Suppressor macrophage (primary cell): ENCODE measurements at places on chromosomes 11 and 22.

DNA sequence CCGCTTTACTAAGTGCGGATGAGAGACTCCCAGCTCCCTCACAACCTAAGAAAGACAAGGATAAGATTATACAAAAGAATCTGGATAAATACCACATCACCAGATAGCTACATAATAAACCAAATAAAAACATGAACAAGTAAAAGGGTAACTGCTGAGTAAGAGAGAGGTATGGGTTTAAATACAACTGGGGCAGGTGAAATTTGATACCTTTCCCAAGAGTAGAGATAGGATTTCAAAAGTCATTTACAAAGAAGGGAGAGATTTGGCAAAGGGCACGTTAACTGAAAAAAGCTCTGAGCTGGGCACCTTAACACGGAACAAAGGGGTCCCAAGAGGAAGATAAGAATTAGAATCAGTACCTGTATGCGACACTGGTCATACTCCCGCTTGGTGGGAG is 1.7 kb downstream of the UBXN1 start:
- no peak for DNase-seq

DNA sequence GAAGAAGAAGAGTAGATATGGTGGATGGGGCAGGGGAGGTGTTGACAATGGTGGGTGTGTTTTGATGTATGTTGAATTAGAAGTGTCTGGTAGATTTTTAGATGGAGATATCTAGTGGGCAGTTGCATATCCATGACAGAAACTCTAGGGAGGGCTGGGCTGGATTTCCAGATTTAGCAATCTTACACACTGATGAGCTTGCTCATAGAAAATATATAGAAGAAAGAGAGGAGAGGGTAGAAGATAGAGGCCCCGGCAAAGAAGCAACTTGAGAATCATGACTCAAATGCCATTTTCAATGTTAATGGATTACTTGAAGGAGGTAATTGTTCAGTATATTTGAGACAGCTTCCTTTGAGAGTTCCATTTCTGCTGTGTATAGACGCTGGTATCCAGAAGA is 8.2 kb downstream of the REXO2 start:
- DNase-seq = no peak

DNA sequence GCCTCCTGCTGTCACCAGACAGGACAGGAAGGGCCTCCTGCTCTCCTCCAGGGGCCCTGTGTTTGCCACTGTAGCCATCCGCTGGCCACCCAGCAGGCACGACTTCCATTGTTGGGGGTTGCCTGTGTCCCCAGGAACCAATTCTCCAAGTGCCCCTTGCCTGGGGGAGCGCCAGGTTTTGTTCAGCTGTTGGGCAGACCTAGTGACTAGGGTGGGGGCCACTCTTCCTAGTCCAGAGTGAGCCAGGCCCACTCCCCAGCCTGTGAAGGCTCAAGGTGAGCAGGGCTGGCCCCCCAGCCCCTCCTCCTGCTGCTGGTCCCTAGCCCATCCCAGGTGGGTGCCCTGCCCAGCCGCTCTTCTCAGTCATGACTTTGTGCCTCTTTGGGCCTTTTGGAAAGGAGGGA is 30.9 kb downstream of the OSBPL5 start:
- no peak for DNase-seq

DNA sequence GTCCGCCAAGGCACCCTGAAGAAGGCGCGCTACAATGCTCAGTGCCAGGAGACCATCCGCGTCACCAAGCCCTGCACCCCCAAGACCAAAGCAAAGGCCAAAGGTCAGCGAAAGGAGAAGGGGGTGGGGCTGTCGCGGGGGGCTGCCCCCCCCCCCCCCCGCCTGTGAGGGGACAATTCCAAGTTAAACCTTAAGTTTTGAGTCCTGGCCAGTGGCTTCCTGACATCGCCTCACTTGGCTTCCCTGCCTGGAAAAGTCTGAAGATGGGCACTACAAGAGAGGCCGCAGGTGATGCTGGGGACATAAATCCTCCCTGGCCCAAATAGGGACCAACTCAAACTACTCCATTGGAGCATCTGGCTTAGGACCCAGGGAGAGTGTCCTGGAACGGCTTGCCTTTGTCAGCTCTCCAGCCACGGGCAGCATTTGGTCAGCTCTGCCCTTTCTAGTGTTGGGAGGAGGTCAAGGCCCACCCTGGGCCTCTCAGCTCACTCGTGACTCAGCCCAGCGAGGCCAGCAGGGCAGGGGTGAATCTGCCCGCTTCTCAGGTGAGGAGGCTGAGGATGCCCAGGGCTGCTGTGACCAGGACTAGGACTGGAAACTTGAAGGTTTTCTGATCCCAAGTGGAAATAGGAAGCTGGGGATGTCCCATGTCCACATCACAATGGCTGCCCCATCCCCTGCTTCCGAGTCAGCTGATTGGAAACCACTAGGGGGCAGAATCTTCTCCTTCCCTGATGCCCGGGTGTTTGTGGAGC is 1.4 kb downstream of the MDK start:
- DNase-seq = no peak

DNA sequence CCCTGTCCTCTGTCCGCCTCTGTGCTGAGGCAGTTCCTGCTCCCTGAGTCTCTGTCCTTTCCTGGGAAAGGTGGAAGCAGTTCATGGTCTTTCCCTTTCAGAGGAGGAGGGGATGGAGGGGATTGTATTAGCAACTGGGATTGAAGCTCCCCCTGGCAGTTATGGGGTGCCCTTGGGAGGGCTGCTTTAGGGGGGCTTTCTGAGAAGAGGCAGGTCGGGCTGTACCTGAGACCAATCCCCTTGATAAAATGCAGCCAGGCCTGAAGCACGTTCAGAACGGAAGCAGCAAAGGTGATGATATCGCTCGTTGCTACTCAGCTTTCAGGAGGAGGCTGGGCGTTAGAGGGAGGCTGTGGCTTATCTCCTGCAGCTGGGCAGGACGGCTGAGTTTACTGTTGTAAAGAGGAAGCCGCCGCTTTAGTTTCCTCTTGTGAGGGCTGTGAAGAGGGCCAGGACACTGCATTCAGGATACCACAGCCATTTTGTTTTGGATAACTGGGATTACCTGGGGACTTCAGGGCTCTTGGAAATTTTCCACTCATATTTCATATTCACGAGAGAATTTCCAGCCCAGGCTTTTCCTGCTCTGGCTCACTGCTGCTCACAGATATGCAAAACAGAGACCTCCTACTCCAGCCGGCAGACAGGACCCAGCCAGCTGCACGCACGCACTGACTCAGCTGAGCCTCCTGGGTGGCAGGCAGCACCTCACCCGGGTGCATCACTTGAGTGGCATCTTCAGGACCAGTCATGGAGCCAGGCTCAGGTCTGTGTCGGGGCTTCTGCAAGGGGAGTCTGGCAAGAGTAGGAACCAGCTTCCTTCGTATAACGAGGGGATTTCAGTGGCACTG is 798 bp downstream of the AMPD3 start:
- DNase-seq = peak; percentile 90

DNA sequence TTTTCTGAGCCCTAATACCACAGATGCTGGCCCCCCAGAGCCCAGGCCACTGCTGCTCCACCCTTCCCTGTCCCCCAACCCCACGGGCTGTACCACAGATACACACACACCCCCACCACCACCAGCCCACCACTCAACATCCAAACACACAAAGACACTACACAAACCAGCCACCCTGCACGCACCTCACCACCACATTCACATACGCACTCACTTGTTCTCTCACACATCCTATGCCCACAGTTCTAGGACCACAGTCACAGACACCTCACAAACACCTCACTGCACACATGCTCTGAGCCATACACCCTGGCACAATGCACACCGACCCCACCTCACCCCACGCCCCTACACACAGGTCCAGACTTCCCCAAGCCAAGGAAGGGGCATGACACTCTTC is 22.5 kb upstream of the OAF start:
- DNase-seq = no peak

GRCh38 chr11:96234866-96235441 is 108.0 kb downstream of the MAML2 start:
- DNase-seq = no peak

GRCh38 chr11:110891411-110891810 is 179.2 kb upstream of the ARHGAP20 start:
- DNase-seq = no peak

DNA sequence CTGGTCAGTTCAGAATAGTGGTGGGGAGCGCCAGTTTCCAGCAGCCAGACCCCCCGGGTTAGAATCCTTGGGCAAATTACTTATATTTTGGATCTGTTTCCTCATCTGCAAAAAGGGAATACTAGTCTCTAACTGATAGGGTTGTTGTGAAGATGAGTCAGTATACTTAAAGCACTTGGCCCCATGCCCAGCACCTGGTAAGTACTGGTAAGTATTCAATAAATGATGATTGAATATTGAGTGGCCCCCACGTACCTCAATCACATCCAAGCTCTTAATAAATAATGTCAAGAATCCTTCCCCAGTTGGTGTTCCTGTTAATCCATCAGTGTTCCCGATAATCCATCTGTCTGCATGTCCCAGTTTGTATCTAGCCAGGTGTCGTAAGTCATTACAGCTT is 12.1 kb downstream of the ACP2 start:
- no peak for DNase-seq

DNA sequence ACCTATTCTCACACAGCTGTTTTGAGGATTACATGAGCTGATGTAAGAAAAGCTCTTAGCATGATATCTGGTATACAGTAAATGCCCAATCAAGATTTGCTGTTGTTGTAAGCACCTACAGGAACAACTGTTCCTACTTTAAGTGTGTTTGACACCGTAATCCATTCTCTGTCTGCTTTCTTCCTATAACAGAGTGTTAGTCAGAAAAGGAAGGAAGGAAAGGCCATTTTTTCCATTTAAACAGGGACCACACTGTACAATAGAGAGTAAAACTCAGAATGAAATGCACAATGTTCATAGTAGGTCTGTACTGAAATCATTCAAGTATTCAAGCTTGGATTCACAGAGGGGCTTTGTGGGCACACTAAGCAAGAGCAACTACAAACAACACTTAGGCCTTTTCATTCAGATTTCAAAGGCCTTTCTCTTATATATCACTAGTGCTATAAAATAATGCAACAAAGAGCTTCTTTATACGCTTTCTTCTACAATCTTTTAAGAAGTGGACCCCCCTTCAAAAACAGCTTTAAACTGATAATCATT is 21.5 kb downstream of the MTCH2 start:
- no peak for DNase-seq

- no peak for DNase-seq
Measured at GRCh38 chr22:31329029-31329428, 17.1 kb downstream of the PATZ1 start.

DNA sequence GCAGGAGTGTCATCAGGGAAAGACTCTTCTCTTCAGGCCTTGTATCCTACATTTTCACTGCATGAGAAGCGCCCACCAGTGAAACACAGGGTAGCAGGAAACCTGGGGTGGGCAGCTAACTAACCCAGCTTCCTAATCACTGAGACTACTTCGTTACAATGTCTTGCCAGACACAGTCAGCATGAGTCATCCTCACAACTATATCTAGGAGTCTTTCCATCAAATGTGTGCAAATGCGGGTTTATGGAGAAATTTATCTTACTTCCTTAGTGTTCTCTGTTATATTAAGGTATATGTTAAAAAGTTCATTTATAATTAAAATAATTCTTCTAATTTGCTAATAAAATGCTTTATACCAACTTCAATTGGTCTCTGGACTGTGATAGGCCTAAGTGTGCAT is 79.9 kb upstream of the RAB1B start:
- no peak for DNase-seq

DNA sequence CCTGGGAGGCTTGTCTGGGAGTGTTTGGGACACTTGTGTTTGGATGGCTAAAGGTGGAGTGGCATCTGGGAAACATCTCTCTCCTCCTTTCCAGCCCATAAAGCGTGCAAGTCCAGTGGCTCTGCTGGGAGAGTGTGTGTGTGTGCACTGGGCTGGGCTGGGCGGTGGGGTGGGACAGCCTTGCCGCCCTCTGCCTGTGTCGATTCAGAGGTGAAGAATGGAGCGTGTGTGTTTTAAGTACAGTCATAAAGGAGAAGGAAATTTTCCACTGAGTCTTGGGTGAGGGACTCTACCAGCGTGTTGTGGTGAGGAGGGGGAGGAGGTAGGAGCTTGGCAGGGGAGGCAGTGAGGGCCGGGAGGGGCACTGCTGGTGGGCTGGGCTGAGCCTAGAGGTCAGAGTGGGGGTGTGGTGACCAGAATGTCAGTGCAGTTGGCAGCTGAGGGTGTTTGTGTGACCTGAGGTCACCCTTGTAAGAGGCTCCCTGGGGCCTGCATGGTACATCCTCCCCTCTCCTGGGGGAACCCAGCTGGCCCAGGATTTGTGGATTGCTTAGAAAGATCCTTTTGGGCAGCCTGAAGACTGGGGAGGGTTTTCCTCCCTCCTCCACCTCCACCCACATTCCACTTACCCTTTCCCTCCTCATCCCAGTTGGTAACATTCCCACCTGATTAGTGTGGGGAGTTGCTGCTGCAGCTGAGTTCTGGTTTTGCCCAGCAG is 1.7 kb downstream of the TIMP3 start:
- DNase-seq = no peak

GRCh38 chr22:21959274-21960074 is 6.8 kb upstream of the PPM1F start:
- no peak for DNase-seq

DNA sequence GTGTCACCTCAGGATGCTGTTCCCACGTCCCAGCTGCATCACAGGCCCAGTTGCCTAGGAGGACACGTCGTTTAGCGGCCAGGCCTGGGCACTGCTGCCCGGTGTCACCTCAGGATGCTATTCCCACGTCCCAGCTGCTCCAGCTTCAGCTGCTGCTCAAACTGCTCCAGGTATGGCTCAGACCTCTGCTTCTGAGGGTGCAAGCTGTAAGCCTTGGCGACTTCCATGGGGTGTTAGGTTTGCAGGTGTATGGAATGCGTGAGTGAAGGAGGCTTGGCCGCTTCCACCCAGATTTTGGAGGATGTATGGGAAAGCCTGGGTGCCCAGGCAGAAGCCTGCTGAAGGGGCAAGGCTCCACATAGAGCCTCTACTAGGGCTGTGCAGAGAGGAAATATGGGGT is 205.3 kb upstream of the B3GAT1 start:
- DNase-seq = no peak

GRCh38 chr11:79683930-79684329 is 243.1 kb upstream of the TENM4 start:
- DNase-seq = no peak

GRCh38 chr11:13023423-13023822 is 14.3 kb downstream of the RASSF10 start:
- DNase-seq = no peak

DNA sequence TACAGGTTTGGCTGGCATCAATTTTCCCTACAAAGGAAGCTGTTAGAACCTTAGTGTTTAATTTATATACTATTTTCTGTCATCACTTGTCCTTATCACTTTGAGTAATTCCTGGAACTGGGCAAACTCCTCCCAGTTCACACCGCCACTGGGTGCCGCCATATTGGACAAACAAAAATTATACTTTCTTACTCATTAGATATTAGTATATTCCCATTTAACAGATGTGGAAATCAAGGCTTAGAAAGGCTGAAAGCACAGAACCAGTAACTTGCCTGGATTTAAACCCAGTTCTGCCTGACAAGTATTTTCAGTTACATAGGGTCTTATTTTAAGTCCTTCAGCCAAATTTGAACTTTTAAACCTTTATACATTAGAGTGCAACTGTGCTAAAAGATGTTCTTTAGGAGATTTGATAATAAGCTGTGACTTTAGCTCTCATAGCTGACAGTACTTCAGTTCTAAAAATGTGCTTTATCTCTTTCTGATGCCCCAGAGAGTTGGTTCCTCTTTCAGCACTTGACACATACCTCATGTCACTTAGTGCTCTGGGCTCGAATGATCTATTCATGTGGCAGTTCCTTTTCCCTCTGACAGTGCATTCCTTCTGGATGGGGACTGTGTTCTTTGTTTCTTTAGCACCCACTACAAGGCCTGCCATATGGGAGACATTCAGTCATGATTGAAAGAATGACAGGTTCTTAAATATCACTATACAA is 25.4 kb downstream of the COA4 start:
- DNase-seq = no peak
